ENCODE measurements at places on chromosomes 5 and 9.

DNA sequence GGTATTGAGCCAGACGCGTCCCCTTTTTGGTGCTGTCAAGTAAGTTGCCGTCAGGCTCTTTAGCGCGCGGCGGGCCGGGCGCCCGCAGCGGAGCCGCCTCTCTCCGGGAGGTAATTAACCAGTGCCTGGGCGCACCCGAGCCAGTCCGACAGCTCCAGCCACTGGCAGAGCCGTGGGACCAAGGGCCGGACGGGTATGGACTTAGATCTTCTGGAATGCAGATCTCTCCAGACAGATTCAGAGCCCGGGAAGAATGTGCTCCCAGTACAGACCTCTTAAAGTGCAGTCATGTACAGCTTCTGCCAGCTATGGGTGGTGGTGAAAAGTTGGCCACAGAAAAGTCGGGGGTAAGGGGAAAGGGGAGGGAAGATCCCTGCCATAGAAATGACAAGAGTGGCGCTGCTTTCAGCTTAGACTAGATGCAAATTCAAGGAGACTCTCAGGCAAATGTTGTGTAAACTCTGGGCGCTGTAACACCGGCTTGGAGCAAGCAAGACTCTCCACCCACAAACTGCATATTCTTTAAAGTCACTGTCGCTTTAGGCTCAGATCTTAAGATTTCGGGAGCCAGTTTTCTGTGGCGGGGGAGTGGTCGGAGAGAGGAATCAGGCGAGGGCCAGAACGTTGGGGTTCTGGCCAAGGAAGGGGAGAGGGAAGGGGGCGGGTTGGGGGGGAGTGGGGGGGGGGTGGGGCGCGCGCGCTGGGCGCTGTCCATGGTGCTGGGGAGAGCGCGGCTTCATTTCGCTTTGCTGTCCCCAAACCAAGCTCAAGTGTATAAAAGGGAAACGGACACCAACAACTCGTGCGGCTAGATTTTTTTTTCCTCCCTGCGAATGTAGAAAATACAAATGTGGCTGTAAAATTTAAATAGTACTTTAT, 29.2 kb downstream of the NR2F1 start:
- DNase-seq = no peak

- no peak for DNase-seq
These were observed 42.6 kb downstream of the GSN start for GRCh38 chr9:121310571-121310970.

DNA sequence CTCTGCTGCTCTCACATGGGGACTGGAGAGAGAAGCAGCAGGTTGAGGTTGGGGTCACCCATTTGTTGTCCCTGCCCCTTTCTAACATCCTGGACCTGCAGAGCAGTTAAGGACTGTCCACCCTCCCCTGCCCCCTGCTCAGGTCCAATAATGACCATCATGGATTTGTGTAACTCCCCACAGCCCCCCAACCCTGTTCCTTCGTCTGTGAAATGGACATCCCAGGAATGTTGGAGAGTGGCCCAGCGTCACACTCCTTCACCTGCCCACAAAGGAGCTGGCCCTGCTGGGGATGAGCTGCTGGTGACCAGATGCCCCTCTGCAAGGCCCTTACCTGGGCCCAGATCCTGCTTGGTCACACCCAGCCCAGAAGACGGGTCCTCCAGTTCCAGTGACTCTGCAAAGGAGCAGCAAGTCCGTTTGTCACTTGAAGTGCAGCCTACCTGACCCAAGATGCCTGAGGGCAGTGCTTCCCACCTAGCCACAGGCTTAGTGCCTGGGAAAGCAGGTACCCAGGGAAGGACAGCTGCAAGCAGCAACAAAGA, 10.4 kb downstream of the CD74 start:
- peak; percentile 10 for DNase-seq

- DNase-seq = peak; percentile 99
These were observed at the start of gene KIF3A for GRCh38 chr5:132736853-132737833. Gene KIF3A (minus strand): TSS chr5:132737546. CDS start chr5:132737419, 127 bp downstream.

- no peak for DNase-seq
These were observed 142.9 kb downstream of the TRIO start for GRCh38 chr5:14286007-14286406.

GRCh38 chr5:151359391-151359790, 12.0 kb upstream of the SLC36A2 start:
- no peak for DNase-seq

DNA sequence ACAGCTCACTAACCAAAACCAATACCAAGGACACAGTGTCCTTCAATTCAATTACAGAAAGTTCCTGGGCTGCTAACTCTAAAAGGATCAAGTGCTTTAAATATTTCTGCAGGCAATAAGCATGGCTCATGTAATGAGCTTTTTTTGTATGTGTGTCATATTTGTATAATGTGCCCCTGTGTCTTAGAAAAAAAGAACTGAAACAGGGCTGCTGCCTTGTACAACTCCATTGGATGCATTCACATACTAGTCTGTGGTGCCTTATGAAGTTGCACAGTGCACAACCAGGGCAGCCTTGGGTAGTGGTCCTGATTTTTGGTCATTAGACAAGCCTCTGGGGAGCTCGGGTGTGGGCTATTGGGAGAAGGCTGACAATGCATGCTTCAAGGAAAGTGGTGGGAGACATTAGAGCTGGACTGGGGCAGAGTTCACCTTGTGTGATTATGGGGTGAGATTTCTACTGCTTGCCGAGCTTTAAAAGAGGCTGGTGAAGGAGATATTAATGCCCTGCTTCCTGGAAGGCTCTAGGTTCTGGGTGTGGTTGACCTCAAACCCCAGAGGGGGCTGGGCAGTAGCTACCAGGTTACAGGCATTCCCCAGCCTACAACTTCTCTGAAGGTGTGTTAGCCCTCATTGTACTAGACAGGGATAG, 3.6 kb upstream of the CPEB4 start:
- peak; percentile 85 for DNase-seq

DNA sequence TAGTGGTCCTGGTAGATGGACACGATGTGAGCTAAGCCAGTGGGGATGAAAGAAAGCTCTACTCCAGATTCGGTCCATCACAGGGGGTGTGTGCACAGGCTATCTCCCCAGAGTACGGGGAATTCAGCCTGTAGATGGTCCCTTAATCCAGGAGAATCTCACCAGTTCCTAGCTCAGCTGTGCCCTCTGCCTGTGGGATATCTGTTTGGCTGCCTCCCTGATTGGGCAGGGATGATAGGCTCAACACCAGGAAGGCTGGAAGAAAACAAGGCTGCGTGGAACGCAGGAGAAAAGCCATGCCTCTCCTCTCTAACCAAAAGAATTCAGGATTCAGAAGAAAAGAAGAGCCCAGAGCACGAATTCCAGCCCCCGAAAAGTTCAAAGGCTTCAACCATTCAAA, 40.9 kb downstream of the VLDLR start:
- DNase-seq = no peak
